ENCODE measurements at places on chromosomes 6 and 20.

- no peak for DNase-seq
Measured at GRCh38 chr6:87590990-87591389, 1.1 kb downstream of the ORC3 start.

- no peak for DNase-seq
Measured at GRCh38 chr6:122407712-122408111, 8.3 kb downstream of the HSF2 start.

DNA sequence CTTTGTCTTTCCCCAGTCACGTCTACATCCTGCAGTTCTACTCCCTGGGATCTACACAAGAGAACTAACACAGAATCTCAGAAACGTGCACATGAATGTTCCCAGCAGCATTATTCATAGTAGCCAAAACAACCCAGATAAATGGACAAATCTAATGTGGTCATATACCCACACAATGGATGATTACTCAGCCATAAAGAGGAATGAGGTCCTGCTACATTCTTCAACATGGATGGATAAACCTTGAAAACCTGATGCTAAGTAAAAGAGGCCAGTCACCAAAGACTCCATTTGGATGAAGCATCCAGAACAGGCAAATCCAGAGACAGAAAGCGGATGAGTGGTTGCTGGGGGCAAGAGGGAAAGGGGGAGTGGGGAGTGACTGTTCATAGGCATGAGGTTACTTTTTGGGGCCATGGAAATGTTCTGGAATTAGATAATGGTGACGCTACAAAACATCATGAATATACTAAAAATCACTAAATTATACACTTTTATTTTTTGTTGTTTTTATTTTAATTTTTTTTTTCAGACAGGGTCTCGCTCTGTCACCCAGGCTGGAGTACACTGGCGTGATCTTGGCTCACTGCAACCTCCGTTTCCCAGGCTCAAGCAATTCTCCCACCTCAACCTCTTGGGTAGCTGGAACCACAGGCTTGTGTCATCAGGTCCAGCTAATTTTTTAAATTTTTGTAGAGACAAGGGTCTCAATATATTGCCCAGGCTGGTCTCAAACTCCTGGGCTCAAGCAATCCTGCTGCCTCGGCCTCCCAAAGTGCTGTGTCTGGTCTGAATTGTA, 50.8 kb upstream of the DSN1 start:
- DNase-seq: no peak

- DNase-seq: no peak
Measured at GRCh38 chr6:117840541-117840983, 66.5 kb upstream of the SLC35F1 start.

GRCh38 chr6:163308629-163309440, 105.7 kb upstream of the QKI start:
- DNase-seq: no peak

DNA sequence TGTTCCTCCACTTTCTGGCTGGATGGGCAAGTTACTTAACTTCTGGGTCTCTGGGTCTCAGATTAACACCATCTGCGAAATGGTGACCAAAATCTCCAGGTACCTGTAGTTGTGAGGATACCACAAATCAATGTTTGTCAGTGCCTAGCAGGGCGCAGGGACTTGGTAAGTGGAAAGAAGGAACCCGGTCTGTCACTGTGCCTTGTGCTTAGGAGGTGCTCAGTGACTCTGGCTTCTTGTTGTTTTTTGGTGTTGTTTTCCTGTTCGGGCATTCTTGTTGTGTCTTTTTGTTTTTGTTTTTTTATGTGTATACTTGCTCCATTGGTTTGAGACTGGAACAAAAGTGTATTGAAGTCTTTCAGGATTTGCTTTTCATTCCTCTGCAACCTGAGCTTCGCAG, 17.8 kb downstream of the TM9SF4 start:
- no peak for DNase-seq

GRCh38 chr6:163080228-163080627, 334.3 kb upstream of the QKI start:
- no peak for DNase-seq

DNA sequence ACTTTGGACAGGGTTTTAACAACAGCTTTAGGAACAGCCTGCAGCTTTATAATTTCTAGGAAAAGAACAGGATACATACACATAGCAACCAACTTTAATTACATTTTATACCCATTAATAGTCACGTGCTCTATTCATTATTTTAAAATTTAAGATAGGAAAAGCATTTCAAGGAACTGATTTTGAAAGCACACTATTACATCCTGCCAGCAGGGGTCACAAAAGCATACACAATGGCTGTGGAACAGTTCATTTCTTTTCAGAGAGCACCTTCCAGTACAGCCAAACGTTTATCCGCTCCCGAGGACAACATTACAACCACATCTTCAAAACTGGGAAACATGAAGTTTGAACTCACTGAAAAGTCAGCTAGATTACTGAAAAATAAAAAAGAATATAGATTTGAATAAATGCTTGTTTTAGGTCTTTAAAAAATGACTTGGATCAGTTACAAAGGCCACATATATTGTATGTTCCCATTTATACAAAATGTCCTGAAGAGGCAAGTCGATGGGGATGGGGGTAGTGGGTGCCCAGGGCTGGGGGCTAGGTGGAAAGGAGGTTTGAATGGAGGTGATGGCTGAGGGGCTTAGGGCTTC, 104.6 kb upstream of the EXOC2 start:
- DNase-seq: peak; percentile 14

- no peak for DNase-seq
Measured at GRCh38 chr6:105596284-105596755, 193.4 kb upstream of the PREP start.

All from activated T-cell treated with anti-CD3 and anti-CD28 coated beads, Interleukin-2, amount 50 U/mL, for 4 hours (primary cell).